Keratinocyte (primary cell): ENCODE measurements at places on chromosomes 2 and 18.

DNA sequence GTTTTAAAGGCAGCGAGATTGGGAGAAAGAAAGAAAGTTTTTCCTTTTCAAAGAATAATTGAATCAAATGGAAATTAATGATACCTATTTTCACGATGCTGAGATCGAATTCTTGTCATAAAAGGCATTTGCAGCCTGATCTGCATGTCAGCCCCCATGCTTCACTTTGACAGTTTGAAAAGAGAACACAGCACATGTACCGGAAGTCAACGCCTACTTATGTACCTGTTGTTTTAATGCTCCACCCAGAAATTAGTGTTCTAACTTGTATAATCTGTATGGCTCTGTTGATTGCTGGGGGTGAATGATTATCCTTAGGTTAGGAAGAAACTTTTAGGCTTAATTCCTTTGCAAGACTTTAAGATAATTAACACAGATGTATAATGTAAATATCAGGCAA, 31.0 kb downstream of the EEF1B2 start:
- no peak for DNase-seq

- DNase-seq: no peak
Measured at GRCh38 chr2:79320871-79321270, 161.3 kb upstream of the REG3A start.

DNA sequence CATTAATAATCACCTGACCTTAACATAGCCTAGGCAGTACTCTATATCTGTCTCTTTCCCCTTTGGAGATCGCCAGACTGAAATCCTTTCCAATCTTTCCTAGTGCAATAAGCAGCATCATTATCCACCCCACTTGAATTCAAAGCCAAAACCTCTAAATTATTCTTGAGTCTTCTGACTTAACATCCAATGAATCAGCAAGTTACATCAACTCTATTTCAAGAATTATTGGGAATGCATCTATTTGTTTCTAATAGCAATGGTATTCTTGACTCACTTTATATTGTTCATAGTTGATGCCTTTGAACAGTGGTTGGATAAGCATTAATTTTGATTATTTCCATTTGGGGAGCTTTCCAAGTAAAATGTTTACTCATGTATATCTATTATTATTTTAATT, 144.8 kb downstream of the ZNF804A start:
- DNase-seq: no peak

- no peak for DNase-seq
Measured at GRCh38 chr2:127000937-127001336, 102.2 kb downstream of the TEX51 start.

DNA sequence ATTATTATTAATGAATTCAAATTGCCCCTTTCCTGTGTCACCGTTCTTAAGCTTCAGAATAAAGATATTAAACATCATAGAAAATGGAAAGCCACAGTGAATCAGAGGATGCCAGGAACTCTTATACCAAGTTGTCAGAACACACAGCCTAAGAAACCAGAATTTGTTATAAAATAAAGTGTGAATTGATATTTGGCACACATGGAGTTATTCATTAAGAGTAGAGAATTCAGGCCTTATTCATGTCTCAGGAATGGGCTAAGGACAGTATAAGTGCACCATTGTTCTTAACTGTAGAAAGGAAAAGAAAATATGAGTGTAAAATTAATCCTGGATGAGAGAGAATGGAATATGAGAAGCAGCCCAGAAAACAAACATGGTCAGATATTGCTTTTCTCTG, 86.7 kb upstream of the ATP8B1 start:
- DNase-seq: no peak

DNA sequence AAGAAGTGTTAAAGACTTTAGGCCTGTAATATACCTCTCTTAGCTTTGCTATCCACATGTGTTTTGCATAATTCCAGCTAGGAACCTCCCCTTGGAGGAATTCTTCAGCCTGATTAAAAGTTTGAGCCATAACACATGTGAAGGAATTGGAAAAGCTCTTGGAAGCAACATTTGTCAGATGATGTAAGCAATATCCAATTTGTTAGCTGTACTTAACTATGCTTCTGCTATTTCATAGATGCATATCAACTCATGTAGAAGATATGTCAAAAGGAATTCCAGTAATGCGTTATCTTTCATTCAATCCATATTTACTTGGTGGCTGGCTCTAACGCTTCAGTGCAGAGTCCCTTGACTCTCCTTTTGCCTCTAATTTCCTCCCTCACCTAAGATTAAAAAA, 46.2 kb downstream of the PKP4 start:
- DNase-seq: no peak

DNA sequence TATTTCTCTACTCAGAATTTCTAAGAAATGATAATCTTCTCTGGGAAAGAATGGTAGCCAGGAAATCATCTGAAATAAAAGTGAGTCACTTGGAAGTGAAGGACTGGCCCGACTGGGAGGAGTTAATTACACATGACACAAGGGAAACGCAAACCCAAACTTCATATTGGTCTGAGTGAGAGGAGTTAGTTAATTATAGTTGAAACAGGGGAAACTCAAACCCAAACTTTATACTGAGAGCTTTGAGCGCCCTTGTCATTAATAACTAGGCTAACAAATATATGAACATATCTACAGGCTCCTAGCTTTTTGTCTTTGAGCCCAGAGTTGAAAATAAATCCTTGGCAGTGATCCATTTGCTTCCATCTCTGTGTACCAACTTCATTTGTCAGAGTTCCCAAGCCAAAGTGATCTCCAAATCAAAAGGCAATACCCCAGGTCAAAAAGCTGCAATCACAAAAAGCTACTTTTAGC, 187.8 kb upstream of the COL3A1 start:
- no peak for DNase-seq

GRCh38 chr2:180554330-180554729, 426.1 kb upstream of the UBE2E3 start:
- DNase-seq: no peak

- no peak for DNase-seq
Measured at GRCh38 chr2:164224007-164224406, 397.3 kb downstream of the GRB14 start.

DNA sequence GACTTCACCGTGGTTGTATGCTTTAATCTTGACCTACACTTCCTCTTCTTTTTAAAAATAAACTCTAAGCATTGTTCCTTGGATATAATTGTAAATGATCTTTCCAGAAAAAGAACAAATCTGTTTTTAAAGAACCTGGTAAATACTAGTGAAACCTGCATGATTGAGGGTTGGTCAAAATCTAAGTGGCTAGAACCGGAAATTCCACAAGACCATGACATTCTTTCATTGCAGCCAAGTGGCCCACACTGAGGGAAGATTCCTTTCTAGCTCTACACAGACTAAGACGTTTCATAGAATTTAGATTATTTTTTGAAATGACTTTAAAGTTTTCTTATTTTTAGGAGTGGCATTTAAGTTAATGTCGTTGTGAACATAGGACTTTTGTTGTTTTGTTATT, 356.7 kb downstream of the NYAP2 start:
- DNase-seq: no peak

- no peak for DNase-seq
Measured at GRCh38 chr18:28177828-28178635, 1.1 kb upstream of the CDH2 start.

DNA sequence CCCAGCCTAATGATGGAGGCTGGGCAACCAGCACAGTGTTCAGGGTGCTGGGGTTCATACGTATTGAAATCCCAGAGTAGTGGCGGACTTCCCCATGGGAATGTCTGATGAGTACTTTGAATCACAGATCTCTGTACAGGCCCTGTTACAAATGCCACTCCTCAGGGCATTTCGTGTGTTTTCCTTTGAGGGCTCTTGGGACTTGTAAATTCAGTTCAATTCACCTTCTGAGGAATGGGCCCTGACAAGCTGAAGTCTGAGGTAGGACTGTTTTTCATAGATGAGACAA, 288 bp upstream of the RDH14 start:
- DNase-seq: no peak

DNA sequence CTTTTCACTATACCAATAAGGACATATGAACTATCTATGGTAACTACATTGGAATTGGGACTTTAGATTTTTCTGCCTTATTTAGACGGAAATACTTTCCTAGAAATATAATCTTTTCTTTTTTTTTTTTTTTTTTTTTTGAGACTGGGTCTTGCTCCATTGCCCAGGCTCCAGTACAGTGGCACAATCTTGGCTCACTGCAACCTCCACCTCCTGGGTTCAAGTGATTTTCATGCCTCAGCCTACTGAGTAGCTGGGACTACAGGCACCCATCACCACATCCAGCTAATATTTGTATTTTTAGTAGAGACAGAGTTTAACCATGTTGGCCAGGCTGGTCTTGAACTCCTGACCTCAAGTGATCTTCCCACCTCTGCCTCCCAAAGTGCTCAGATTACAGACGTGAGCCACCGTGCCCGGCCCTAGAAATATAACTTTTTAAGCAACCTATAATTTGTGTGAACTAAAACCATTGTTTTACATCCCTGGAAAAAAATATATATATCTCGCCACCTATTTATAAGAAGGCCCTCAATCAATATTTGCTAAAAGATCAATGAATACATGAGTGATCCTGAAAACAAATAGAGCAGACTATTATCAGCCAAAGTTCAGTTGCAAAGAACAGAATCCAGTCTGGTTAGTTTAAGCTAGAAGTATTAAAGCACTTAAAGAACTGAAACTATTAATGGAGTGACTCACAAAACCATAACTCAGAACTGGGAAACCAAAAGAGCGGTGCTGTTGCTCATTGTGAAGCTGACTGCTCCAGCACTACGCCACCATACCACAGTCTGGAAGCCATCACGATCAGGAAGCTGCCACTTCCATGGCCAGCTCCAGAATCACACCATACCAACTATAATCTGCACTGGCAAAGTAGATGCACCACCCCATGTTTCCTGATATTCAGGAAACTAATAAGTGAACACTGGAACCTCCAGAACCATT, 8.4 kb upstream of the HNRNPLL start:
- DNase-seq: no peak

- DNase-seq: no peak
Measured at GRCh38 chr18:72458271-72458670, 85.9 kb downstream of the CBLN2 start.
